Muscle of leg (tissue), 16 donors: ENCODE measurements at places on chromosomes 2 and 18. TPM values are rescaled to one million over a fixed set of nuclear protein-coding genes. Genes with fewer than 3 reads are reported as not detected.

CCDC148 gene
- polyA plus RNA-seq: 0.32 TPM

STON1 gene
- 9.9 TPM for polyA plus RNA-seq

TFCP2L1 gene
- 0.27 TPM for polyA plus RNA-seq

PARD3B gene
- 8.9 TPM for polyA plus RNA-seq

C1D gene
- polyA plus RNA-seq: 30.0 TPM

EPAS1 gene
- polyA plus RNA-seq: 40.5 TPM

- no peak for DNase-seq
Measured at GRCh38 chr2:82636402-82637020, 1822.6 kb downstream of the SUCLG1 start.

DNA sequence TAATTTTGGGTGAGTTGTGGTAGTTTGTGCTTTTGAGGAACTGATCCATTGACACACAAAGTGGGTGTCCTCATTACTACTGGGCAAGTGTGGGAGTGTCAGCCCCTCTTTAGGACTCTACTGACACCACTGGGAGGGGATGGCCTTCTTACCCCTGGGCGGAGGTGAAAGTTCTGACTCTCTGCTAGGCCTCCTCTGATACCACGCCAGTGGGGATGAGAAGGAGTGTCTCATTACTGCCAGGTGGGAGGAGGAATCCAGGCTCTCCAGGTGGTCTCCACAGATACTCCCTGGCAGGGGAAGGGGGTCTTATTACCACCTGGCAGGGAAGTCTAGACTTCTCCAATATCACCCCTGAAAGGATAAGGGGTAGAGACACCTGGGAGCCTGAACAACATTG is 9.1 kb downstream of the LCLAT1 start:
- DNase-seq: no peak

- DNase-seq: peak; percentile 33
Measured at GRCh38 chr2:154692927-154693326, 5.6 kb upstream of the KCNJ3 start.

DNA sequence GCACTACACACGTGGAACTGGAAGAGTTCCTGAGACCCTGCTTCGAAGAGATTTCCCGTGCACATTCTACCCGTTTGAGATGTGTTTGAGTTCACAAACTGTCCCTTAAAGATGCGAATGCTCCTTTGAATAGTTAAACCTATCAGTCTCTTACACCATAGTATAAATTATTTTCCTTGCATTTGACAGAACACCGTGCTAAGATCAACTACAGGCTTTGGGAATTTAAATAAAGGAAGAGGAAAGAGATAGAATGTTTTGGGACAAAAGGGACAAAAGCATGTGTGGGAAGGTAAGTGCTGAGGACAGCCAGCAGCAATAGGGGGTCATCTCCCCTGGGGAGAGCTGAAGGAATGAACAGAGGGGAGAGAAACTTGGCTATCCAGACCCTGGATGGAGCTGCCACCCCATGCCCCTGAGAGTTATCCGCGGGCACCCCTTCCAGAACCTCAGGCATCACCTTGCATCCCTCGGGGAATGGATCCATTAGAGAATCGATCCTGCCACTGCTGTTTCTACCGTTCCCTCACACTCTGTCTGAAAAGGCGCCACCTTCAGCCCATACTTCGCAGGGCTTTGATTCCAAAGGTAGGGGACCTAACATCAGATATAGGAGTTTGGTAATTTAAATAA is 888 bp upstream of the ADCY3 start:
- no peak for DNase-seq

- peak; percentile 48 for DNase-seq
Measured at GRCh38 chr2:150133623-150134022, 353.8 kb downstream of the RND3 start.

- no peak for DNase-seq
Measured at GRCh38 chr2:157413326-157414035, 30.4 kb downstream of the CYTIP start.

DNA sequence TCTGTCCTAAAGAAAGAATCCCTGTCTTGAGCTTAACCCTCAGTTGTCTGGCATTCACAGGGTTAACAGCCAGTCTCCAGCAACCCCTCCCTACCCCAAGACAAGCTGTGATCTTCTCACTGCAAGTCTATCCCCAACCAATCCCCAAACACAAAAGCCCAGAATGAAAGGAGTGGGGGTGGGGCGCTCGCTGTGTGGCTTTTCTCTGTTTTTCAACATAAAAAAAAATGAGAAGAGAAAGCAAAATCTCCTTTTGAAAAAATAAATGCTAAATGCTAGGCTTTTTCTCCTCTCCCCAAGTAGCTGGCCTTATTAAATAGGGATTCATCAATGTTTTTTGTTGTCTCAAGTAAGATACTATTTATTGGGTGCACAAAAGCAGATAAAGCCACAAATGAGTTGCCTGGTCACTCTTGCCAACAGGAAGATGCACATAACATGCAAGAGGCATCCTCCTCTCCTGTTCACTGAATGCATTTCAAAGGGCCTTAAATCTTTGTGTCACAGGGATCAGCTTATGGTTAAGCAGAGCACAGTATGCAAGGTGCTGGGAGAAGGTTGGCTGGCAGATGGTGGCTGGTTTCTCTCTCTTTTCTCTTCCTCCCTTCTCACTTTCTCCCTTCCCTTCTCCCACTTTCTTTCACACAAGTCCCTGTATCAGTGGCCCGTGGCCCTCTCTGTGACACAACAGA is 225.6 kb downstream of the CMPK2 start:
- no peak for DNase-seq
